ENCODE measurements at places on chromosomes 13 and 19.
A peak's percentile ranks its signal among the peaks of the same experiment; 100 is the strongest.

- no peak for DNase-seq
These were observed 16.0 kb upstream of the SEMA6B start for GRCh38 chr19:4575267-4576015.

DNA sequence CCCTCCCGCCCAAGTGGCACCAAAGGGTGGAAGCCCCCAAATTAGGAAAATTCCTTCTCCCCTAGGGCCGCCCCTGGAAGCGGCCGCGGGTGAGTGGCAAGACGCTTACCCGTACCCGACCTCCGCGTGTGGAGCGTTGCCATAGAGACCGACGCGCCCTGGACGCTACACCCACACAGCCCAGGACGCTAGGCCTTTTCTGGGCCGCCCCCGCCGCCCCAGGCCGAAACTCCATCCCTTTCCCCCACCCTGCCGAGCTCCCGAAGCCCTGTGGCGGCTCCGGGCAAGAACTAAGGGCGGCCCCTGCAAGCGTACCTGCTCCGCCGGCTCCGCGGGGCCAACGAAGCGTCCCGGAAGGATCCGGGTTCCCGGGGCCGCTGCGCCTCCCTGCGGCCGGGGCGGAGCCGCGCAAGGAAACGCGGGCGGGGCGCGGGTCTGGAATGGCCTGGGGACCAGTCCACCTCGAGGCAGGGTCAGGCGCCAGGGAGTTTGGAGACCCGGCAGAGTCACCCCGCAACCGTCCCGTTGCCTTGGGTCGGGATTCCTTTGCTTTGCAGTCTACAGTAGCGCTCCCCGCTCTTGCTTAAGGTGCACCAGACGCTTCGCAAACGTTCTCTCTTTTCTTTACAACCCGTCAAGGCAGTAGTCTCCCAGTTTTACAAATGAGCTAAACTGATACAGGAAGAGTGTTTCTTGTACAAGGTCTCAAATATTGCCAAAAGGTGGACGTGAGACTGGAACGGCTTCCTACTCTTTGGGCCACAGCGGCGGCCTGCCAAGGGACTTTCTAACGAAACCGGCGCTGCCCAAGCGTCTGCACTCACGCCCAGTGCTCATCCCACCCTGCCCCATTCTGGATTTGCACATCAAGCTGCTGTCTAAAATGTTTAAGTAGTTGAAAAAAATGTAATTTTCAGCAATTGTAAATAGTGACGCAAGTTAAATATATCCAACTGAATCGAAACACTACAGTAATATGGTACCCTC is at the start of gene NEK5:
TSS of gene NEK5 (minus strand) at position 360 of the 987 bp plus-strand sequence. CDS start 1,591 bp downstream, outside the sequence.
- DNase-seq: peak; percentile 45

DNA sequence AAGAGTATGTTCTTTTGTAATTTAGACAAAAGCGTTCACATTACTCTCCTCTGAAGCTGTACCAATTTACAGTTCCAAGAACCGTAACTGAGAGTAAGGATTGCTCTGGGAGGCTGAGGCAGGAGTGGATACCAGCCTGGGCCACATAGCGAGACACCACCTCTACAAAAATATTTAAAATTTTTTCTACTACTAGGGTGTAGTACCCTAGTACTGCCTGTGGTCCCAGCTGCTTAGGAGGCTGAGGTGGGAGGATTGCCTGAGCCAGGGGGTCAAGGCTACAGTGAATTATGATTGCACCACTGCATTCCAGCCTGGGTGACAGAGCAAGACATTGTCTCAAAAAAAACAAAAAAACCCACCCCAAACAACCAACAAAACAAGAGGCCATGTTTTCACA is 12.1 kb upstream of the CYP2A6 start:
- no peak for DNase-seq

- peak; percentile 70 for DNase-seq
These were observed 270.9 kb upstream of the NBEA start for GRCh38 chr13:34671137-34671536.

DNA sequence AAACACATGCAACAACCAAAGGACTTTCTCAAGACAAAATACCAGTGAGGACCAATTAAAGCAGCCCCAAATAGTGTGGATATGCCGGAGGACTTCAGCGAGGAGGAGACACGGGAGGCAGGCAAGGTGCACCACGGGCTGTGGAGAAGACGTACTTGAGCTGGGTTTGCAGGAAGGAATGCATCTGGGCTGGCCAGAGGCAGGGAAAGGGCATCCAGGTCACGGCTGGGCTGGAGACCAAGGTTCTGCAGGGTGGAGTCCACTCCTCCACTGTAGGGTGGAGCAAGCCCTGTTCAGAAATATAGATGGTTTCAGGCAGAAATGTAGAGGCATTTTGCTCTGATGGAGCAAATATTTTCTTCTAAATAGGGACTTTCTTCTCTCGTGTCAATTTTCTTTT is 36.6 kb upstream of the MEDAG start:
- DNase-seq: no peak

GRCh38 chr19:4539693-4540581 is at the start of gene LRG1:
LRG1 (minus strand) TSS chr19:4540036; CDS start chr19:4540013, 23 bp downstream.
- DNase-seq: peak; percentile 36

DNA sequence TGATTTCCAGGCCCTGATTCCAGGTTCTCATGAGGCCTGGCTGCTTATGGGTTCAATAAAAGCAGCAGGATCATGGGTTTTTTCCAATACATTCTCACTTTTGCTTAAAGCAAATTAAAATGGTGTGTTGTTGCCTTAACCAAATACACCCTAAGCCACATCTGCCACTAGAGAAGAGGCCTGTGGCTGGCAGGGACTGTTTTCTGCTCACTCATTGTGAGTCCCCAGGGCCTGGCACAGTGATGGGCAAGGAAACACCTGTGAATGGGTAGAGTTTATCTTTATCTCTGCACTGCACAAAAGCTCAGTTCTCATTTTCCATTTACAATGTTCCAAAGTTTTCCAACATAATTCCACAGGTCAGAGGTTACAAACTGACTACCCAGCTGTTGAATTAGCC is 726.0 kb downstream of the UQCRFS1 start:
- DNase-seq: no peak

- DNase-seq: peak; percentile 72
These were observed 3.9 kb downstream of the SIX5 start for GRCh38 chr19:45764945-45765701.

DNA sequence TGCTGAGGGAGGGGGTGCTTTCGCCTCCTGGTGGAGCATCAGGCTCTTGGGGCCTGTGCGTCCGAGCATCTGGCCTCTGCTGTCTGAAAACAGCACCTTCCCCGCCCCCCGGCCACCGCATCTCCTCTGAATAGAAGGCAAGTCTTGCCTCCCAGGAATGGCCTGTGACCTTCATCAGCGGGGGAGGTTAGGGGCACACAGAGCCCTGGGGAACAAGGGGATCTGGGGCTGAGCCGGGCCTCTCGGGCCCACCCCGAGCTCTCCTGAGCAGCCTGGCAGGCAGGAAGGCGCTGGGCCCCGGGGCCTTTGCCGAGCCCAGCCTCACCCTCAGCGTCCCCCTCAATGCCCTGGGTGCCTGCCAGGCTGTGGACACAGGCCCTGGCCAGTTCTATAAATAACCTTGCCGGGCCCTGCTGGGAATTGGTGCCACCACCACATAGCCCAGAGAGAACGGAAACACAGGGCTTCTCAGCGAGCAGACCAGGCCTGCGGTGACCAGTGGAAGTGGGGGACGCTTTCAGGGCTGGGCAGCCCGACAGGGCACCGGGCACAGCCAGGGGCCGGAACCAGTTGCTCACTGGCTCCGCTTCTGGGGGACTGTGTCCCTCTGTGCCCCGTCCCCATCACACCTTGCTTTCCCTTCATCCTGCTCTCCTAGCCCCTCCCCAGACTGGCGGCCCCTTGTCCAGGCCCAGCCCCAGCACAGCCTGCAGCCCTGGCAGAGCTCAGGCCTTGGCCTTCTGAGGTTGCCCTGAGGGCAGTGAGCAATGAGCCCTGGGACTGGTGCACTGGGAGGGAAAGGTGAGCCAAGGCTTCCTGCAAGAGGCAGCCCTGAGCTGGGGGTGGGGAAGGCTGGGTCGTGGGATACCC is 9.5 kb downstream of the STK11 start:
- DNase-seq: peak; percentile 78

GRCh38 chr13:20994441-20994821 is 67.0 kb downstream of the LATS2 start:
- no peak for DNase-seq

DNA sequence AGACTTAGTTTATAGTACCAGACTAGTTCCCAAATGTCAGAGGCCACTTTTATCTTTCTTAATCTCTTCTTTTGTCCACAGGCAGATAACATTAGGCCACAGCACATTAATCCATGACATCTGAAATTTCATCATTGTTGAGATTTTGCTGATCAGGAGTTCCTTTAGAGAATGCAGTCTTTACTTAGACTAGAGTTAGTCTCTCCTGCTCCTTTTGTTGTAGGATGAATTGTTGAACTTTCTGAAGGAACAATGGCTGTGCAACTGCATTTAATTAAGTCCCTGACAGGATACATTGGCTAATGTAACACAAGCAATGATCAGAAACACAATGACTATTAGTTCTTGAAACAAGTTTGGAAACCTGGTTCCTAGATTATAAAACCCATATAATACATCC is 266.3 kb downstream of the PCDH20 start:
- no peak for DNase-seq

- no peak for DNase-seq
These were observed 71.2 kb downstream of the ERCC5 start for GRCh38 chr13:102917019-102917418.

GRCh38 chr19:10962863-10963262 is 2.0 kb downstream of the SMARCA4 start:
- no peak for DNase-seq

- no peak for DNase-seq
These were observed 968 bp downstream of the RAVER1 start for GRCh38 chr19:10332158-10332964.

GRCh38 chr19:39334444-39334976 is 1.3 kb downstream of the GMFG start:
- DNase-seq: no peak

GRCh38 chr13:71316792-71317363 is 550.1 kb downstream of the DACH1 start:
- no peak for DNase-seq

DNA sequence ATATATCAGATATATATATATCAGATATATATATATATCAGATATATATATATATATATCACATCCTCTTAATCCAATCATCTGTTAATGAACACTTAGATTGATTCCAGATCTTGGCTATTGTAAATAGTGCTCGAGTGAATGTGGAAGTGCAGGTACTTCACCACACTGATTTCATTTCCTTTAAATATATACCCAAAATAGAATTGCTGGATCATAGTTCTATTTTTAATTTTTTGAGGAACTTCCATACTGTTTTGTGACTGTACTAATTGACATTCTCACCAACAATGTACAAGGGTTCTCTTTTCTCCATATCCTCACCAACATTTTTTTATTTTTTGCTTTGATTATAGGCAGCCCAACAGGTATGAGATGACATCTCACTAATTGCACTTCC is 277.5 kb downstream of the NHLRC3 start:
- no peak for DNase-seq

Data from tibial artery (tissue), 4 donors.